ENCODE measurements at places on chromosomes 7 and 10.

DNA sequence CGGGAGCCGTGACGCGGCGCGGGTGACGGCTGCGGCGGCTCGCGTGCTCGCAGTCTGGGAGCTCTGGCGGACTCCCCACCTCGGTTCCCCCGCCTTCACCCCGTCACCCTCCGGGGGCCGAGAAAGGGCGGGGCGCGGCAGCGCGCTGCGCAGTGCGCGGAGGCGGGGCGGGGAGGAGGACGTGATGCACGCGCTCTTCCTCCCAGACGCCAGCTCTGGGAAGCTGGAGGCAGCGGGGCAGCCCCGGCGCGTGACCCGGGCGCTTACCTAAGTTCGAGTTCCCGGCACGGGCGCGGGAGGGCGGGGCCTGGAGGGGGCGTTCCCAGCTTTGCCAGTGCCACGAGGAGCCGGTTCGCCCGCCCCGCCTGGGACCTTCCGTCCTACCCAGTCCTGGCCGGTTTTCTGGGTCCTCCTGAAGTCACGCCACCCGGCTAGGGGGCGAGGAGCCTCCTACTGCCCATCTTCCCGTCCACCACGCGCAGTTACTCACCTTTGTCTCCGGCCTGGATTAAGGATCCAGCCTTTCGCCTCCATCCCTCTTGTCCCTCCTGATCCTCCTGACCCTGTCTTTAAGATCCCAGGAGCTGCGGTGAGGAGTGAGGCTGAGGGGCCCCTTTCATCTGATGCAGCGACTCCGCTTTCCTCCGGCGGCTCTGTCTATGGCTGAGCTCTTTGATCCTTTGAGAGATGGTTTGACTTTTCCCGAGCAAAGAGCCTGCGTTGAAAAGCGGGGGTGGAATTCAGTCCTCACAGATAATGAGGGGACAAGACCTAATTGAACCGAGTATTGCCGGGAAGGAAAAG is 470 bp upstream of the NAMPT start:
- peak; percentile 100 for DNase-seq

GRCh38 chr10:71641986-71642385 is 77.6 kb downstream of the C10orf105 start:
- no peak for DNase-seq

GRCh38 chr7:24974026-24974832 is 5.7 kb downstream of the OSBPL3 start:
- no peak for DNase-seq

- peak; percentile 94 for DNase-seq
These were observed 350.9 kb downstream of the RNLS start for GRCh38 chr10:88232029-88232895.

DNA sequence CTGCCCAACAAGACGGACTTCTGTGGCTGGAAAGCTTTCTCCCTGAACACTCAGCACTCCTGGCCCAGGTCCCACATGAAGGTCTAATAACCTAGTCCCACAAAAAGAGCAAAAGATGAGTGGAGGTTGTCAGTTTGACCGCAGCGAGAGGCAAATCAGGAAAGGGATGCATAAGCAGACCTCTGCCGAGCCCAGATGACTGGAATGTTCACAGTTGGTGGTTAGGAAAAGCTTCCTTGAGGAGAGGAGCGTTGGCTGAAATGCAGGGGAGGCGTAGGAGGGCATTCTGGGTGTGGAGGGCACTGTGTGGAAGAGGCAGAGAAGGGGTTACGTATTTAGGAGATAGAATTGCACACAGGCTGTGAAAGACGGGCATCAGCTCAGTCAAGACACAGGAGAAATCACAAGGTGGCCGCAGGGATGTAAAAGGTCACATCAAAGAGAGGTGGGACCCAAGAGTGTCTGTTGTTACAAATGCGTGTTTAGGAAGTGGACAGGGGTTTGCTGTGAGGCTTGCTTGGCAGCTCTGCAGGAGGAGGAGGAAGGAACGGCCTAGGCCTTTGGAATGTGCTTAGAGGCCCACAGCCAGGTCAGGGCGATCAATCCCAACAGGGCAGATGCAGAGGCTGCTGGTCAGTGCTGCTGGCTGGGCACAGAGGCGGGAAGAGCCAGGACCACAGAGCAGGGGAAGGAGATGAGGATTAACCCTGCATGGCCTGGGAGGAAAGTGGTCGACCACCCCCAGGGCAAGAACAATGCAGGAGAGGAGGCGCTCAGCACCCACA is 133.5 kb downstream of the VIPR2 start:
- no peak for DNase-seq

DNA sequence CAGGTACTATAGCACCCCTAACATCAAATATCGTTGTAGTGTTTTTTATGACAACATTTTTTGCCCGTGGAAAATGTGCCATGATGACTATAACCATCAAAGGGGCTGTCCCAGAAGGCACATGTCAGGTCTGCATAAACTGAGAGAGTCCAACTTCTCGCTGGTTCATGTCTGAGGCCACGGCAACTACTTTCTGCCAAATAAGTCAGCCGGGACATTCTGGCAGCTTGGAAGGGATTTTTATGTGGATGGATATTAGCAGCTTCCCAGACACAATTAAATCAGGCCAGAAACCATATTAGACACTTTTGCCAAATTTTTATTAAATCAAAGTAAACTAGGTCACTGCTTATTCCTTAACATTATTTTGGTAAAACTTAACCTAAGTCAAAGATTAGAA is 477.4 kb upstream of the FZD8 start:
- DNase-seq, result no peak

DNA sequence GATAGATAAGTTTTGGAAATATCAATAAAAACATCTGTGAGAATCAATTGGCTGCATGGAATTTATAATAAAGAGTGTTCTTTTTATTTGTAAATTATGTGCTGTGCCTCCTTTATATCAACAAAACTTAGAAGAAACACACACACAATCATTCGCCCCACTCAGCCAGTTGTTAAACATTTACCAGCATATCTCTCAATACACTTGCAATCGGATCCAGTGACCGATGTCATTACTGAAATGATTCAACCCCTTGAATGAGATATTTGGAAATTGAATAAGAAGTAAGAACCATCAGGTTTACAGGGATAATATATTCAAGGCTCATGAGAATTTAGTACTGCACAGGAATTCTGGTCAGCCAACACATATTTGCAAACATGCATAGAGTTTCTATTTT is 35.6 kb downstream of the TAF3 start:
- no peak for DNase-seq

DNA sequence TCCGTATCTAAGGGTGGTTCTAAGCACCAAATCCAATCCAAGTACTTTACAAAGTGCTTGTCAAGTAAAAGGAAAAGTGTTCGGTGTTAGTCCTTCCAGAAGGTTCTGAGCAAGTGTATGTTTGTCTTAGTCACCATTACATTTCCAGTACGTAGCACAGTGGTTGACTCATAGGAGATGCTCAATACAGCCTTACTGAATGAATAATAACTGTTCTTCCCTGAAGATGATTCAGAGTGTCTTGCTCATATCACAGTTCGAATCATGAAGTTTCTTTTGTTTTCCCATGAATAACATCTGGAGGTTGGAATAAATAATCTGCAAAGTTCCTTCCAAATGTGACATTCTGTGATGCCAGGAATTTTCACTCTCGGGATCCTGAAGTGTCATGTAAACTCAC is 53.4 kb downstream of the WNT2 start:
- DNase-seq, result peak; percentile 74

DNA sequence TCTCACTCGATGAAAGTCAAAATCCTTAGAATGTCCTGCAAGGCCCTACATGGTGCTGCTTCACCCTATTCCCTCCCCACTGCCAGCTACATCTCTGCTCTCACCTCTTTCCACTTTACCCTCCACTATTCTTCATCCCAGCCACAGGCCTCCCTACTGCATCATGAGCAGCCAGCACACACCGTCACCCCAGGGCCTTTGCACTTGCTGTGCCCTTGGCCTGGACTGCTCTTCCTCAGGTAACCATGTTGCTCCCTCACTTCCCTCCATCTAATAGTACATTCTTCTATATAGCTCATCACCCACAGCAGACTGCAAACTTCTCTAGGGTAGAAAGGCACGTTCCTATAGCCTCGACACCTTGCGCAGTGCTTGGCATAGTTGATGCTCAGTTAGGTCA is 167.7 kb downstream of the SH3PXD2A start:
- DNase-seq, result no peak

GRCh38 chr7:74181821-74182220 is 7.7 kb downstream of the EIF4H start:
- no peak for DNase-seq

- no peak for DNase-seq
These were observed 11.6 kb downstream of the ATP6V0E2 start for GRCh38 chr7:149885191-149886017.

- no peak for DNase-seq
These were observed 258.3 kb downstream of the SNX13 start for GRCh38 chr7:17681965-17682364.

DNA sequence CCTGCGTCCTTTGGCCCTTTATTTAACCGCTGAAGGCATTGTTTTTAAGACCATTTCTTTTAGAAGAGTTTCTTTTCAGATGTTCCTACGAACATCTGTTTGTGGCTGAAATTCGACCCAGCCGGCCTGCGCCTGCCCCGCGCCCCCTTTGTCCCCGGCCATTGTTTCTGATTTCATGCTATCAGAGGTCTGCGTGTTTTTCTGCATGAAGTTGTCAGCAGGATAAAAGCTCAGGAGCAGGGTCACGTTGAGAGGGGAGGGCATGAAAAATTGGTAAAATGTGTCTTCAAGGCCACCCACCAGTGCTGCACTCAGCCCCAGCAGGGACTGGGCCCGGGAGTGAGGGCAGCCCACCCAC is 43.1 kb downstream of the NKX6-2 start:
- DNase-seq, result no peak

DNA sequence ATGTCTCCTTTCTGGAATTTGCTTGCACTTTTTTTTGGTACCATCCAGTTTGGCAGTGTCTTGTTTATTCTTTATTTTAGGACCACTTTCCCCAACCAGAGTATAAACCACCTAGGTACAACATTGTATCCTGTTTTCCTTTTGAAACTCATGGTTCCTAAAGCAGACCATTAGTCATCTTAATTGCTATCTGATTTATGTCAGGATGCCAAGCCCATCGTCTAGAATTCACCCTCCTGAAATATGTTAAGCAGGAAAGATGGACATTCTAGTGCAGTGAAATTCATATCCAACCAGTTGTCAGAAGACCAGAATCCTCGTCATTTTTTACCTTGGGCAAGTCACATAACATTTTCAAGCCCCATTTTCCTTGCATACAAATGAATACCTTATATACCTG is 223.6 kb upstream of the KMT2E start:
- DNase-seq, result no peak

DNA sequence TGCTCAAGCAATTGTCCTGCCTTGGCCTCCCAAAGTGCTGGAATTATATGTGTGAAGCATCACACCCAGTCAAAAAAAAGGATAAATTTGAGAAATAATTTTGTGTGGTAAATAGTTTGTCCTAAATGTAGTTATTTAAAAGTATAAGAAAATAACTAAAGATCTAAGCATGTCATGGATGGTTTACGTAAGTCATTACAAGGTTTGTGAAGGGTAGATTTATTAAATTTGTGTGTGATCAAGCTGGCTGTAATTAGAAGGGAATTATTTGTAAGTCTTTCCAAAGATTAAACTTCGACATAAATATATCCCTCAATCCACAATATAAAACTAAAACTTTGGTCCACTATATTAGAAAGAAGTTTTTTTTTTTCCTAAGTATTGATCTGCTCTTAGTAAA is 28.6 kb downstream of the ORC5 start:
- DNase-seq, result no peak

- no peak for DNase-seq
These were observed 183.4 kb downstream of the HTR7 start for GRCh38 chr10:90674461-90674860.

DNA sequence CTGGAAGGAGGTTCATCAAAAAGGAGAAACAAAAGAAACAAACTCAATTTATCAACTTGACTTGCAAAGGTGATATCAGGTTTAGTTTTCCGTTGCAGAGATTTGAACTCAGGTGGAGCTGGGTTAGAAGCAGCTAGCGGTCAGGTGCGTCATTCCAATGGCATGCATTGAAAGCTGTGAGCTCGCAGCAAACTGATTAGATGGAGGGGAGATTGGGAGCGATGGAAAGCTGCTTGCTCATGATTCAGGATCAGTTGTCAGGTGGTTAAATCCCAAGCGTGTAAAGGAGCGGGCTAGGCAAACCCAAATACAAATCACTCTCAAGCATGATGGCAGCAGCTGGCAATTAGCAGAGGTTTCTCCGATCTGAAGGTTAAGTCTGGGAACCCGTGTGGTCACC is 49.3 kb upstream of the AFAP1L2 start:
- DNase-seq, result no peak

GRCh38 chr7:33554576-33554975 is 350.8 kb upstream of the BMPER start:
- DNase-seq, result no peak

GRCh38 chr10:5268743-5269142 is 72.1 kb downstream of the AKR1C4 start:
- DNase-seq, result no peak
